ENCODE measurements at places on chromosomes 3 and 15.

- H3K4me1 ChIP-seq, result peaks cover 21% of the 10 kb centered on the region
- no peak overlapping the region for H3K4me3 ChIP-seq
- no peaks in the 10 kb centered on the region for H3K27me3 ChIP-seq
- H3K36me3 ChIP-seq, result no peaks in the 10 kb centered on the region
These were observed 15.5 kb downstream of the GRM2 start for GRCh38 chr3:51722362-51722761.

GRCh38 chr3:155934230-155934629, 63.8 kb downstream of the GMPS start:
- DNase-seq, result no peak
- H3K27me3 ChIP-seq, result no peaks in the 10 kb centered on the region
- no peak overlapping the region for H3K4me3 ChIP-seq
- no peaks in the 10 kb centered on the region for H3K4me1 ChIP-seq
- no peak overlapping the region for H3K27ac ChIP-seq
- peaks cover 42% of the 10 kb centered on the region for H3K36me3 ChIP-seq

DNA sequence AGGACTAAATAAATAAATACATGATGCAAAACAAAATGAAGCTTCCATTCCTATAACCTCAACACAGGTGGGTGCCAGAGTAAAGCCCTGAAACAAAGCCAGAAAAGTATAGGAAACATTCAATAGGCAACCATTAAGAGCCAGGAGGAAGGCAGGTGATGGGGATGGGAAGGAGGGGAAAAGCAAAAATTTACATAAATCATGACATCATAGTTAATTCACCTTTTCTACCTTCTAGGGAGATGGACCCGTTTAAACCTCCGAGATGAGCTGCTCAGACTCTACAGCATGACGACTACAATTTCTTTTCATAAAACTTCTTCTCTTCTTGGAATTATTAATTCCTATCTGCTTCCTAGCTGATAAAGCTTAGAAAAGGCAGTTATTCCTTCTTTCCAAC, 27.9 kb downstream of the TM4SF4 start:
- no peaks in the 10 kb centered on the region for H3K4me1 ChIP-seq
- H3K27me3 ChIP-seq, result peaks cover 13% of the 10 kb centered on the region
- DNase-seq, result no peak
- H3K4me3 ChIP-seq, result no peak overlapping the region
- H3K27ac ChIP-seq, result no peak overlapping the region

- H3K27me3 ChIP-seq, result no peaks in the 10 kb centered on the region
- no peaks in the 10 kb centered on the region for H3K36me3 ChIP-seq
- DNase-seq, result no peak
- no peaks in the 10 kb centered on the region for H3K4me1 ChIP-seq
- no peak overlapping the region for H3K4me3 ChIP-seq
- no peak overlapping the region for H3K27ac ChIP-seq
These were observed 228.8 kb upstream of the ALCAM start for GRCh38 chr3:105137911-105138310.

- H3K4me1 ChIP-seq, result peaks cover 12% of the 10 kb centered on the region
- no peak for DNase-seq
- H3K27me3 ChIP-seq, result no peaks in the 10 kb centered on the region
- H3K27ac ChIP-seq, result peak overlapping the region; percentile 44
These were observed 37.2 kb downstream of the IDH2 start for GRCh38 chr15:90064911-90065681.

DNA sequence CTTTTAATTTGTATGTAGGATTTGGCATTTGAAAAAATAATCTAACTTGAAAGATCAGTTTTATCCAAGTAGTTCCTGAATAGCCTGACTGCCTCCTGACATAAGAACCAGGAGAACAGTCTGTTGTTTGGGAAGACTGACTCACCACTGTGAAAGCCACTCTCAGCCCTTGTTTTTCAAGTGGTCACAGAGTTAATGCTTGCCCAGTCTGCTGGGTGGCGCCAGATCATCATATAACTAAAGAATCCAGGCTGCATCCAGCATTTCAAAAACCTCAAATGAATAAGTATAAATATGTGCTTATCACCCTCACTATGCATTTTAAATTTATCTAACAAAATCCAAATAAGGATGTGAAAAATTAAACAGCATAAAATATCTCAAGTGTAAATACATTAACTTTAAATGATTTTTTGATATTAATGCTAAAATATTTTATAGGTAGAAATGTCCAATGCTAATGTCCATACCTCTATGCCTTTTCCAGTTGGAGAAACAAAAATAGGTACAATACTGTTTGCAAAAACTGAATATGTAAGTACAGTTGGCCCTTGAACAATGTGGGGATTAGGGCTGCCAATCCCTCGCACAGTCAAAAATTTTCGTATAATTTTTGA, 26.9 kb upstream of the ZBBX start:
- no peak for DNase-seq
- H3K4me1 ChIP-seq, result no peaks in the 10 kb centered on the region
- no peak overlapping the region for H3K27ac ChIP-seq
- no peak overlapping the region for H3K4me3 ChIP-seq
- no peaks in the 10 kb centered on the region for H3K36me3 ChIP-seq

DNA sequence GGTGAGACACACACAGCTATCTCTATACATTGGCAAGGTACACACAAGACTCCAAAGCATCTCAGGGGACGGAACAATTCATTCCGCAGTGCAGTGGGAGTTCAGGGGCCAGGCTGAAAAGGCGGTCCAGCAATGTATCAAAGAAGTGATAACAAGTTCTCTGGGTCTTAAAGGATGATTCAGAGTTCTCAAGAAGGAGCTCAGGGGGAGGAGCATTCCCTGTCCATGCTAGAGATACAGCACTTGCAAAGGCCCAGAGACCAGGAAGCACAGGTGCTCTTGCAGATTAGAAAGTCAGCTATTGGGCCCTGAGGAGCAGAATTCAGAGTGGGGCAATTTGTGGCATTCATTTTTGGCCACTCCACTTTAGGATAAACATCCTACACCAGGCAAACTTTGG, 34.9 kb downstream of the MECOM start:
- no peak overlapping the region for H3K27ac ChIP-seq
- peaks cover 22% of the 10 kb centered on the region for H3K27me3 ChIP-seq
- H3K4me1 ChIP-seq, result no peaks in the 10 kb centered on the region
- no peak for DNase-seq
- H3K36me3 ChIP-seq, result no peaks in the 10 kb centered on the region
- no peak overlapping the region for H3K4me3 ChIP-seq

DNA sequence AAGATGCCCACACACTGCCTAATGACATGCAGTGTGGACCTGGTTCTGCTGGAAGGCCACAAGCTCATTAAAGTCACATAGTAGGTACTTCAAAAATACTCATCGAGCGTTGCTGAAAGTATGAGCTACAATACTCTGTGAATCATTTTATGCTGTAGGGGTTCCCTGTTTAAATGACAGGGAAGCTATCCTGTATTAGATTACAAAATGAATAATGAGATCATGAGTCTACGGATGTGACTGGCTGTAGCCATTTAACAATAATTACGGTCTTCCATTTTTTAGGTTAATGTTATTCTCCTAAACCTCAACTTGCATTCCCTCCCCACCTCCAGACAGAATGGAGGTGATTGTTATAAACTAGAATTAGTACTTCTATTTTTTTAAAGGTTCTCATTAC, 128.2 kb upstream of the FAM3D start:
- no peak overlapping the region for H3K27ac ChIP-seq
- no peak for DNase-seq
- no peak overlapping the region for H3K4me3 ChIP-seq
- no peaks in the 10 kb centered on the region for H3K36me3 ChIP-seq
- peaks cover 7% of the 10 kb centered on the region for H3K27me3 ChIP-seq

DNA sequence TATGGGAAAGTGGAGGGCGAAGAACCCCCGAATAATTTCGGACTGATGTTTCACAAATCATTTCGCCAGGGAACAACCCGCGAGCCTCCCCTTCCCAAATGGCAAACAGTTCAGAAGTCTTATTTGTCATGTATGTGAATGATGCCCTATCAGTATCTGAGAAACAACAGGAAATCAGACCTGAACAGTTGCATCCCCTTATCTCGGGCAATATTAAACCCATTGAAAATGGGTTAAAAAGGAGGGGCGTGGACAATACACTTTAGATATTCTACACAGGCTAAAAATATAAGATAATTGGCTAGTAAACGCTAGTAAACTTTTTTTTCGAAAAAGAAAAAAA, 1003.3 kb upstream of the NR2F2 start:
- H3K36me3 ChIP-seq, result no peaks in the 10 kb centered on the region
- peaks cover 4% of the 10 kb centered on the region for H3K4me1 ChIP-seq
- H3K27me3 ChIP-seq, result peaks cover 18% of the 10 kb centered on the region
- no peak overlapping the region for H3K27ac ChIP-seq
- H3K4me3 ChIP-seq, result no peak overlapping the region

DNA sequence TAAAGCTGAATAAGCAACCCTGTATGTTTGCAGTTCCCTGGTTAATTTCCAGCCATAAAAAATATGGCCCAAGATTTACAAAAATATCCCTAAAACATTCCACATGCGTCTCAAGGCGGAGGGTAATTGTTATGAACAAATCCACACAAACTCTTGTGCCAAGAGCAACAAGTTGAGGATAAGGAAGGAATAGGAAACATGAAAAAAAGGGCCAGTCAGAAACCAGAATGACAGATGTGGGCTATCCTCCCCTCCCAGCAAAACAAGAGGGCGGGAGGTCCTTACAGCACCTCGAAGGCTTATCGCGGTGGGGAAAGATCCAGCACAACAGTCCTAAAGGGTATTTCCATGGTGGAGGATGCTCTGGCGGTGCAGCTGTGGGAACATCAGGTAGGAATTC, 155.6 kb upstream of the HES1 start:
- no peak overlapping the region for H3K27ac ChIP-seq
- no peak for DNase-seq
- H3K36me3 ChIP-seq, result no peaks in the 10 kb centered on the region
- no peak overlapping the region for H3K4me3 ChIP-seq

GRCh38 chr3:143016321-143016972, 15.1 kb downstream of the U2SURP start:
- peaks cover 84% of the 10 kb centered on the region for H3K36me3 ChIP-seq
- DNase-seq, result no peak
- H3K27ac ChIP-seq, result no peak overlapping the region
- H3K27me3 ChIP-seq, result no peaks in the 10 kb centered on the region

DNA sequence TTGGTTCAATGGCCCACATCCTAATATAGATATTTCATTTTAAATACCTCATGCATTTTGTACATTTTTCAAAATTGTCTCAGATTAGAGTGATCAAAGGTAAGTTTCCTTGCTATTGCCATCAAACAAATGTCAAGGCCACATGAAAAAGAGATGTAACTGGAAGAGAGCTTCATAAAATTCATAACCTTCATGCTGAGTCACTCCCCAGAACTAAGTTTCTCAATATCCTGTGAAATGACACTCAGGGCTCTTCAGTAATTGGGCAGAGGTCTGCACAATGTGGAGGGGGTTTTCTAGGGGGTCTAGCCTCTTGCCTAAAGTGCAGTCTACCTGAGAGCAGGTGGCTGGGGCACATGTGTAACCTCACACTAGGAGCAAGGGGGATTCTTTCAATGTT, 152.2 kb upstream of the SLC2A2 start:
- H3K36me3 ChIP-seq, result peaks cover 22% of the 10 kb centered on the region
- H3K4me1 ChIP-seq, result peaks cover 3% of the 10 kb centered on the region
- H3K4me3 ChIP-seq, result no peak overlapping the region
- no peak overlapping the region for H3K27ac ChIP-seq
- no peaks in the 10 kb centered on the region for H3K27me3 ChIP-seq

GRCh38 chr15:67521029-67521782, at the start of gene C15orf61:
Gene C15orf61 (plus strand): TSS chr15:67521131. CDS start chr15:67521249, 118 bp downstream.
- H3K27ac ChIP-seq, result peak within 1 kb of the TSS; percentile 94
- peak within 1 kb of the TSS; percentile 93 for H3K4me3 ChIP-seq
- peaks cover 12% of the 10 kb centered on the region for H3K36me3 ChIP-seq
- H3K4me1 ChIP-seq, result peaks cover 37% of the 10 kb centered on the region
- DNase-seq, result peak; percentile 76

GRCh38 chr3:45034612-45035252, 8.6 kb downstream of the CLEC3B start:
- no peaks in the 10 kb centered on the region for H3K36me3 ChIP-seq
- peak overlapping the region; percentile 23 for H3K27ac ChIP-seq
- peaks cover 67% of the 10 kb centered on the region for H3K27me3 ChIP-seq
- DNase-seq, result no peak

- H3K36me3 ChIP-seq, result peaks cover 69% of the 10 kb centered on the region
- no peak for DNase-seq
- peaks cover 79% of the 10 kb centered on the region for H3K4me1 ChIP-seq
- H3K27ac ChIP-seq, result peak overlapping the region; percentile 96
These were observed 20.9 kb downstream of the PSTPIP1 start for GRCh38 chr15:77015646-77016320.

GRCh38 chr3:188881954-188882641, 289.7 kb upstream of the TPRG1 start:
- H3K27ac ChIP-seq, result no peak overlapping the region
- no peaks in the 10 kb centered on the region for H3K27me3 ChIP-seq
- H3K4me3 ChIP-seq, result no peak overlapping the region

- H3K36me3 ChIP-seq, result peaks cover 10% of the 10 kb centered on the region
- no peak for DNase-seq
These were observed 2.6 kb upstream of the ABHD10 start for GRCh38 chr3:111976254-111976653.

DNA sequence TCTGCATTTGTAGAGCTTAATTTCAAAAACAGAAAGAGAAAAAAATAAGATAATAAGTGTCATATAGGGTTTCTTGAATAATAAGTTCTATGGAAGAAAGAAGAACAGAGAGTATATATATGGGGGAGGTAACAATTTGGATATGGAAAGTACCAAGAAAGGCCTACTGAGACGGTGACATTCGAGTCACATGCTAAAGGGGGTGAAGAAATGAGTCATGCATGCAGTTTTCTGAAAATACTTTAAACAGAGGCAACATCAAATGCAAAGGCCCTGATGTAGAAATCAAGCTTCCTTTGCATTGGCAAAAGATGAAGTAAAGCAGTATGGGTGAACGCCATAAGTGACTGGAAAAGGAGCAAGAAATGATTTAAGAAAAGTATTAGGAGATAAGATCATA, 371.6 kb upstream of the ZNF385D start:
- no peak for DNase-seq
- no peaks in the 10 kb centered on the region for H3K27me3 ChIP-seq
- no peaks in the 10 kb centered on the region for H3K36me3 ChIP-seq
- H3K4me1 ChIP-seq, result no peaks in the 10 kb centered on the region
- no peak overlapping the region for H3K4me3 ChIP-seq

- H3K4me3 ChIP-seq, result no peak overlapping the region
- no peak overlapping the region for H3K27ac ChIP-seq
- no peak for DNase-seq
- H3K4me1 ChIP-seq, result no peaks in the 10 kb centered on the region
- H3K36me3 ChIP-seq, result no peaks in the 10 kb centered on the region
These were observed 61.8 kb upstream of the CHRNB4 start for GRCh38 chr15:78702609-78703333.

GRCh38 chr3:178284181-178284580, 252.1 kb upstream of the KCNMB2 start:
- H3K4me1 ChIP-seq, result no peaks in the 10 kb centered on the region
- no peak overlapping the region for H3K4me3 ChIP-seq
- peaks cover 12% of the 10 kb centered on the region for H3K27me3 ChIP-seq
- no peak for DNase-seq
- H3K36me3 ChIP-seq, result no peaks in the 10 kb centered on the region

- DNase-seq, result no peak
- peaks cover 65% of the 10 kb centered on the region for H3K27me3 ChIP-seq
- no peaks in the 10 kb centered on the region for H3K36me3 ChIP-seq
- no peak overlapping the region for H3K27ac ChIP-seq
- peak overlapping the region; percentile 57 for H3K4me3 ChIP-seq
These were observed 5.2 kb upstream of the GATA2 start for GRCh38 chr3:128498127-128498626.
